ENCODE measurements at places on chromosomes 11 and 22.

DNA sequence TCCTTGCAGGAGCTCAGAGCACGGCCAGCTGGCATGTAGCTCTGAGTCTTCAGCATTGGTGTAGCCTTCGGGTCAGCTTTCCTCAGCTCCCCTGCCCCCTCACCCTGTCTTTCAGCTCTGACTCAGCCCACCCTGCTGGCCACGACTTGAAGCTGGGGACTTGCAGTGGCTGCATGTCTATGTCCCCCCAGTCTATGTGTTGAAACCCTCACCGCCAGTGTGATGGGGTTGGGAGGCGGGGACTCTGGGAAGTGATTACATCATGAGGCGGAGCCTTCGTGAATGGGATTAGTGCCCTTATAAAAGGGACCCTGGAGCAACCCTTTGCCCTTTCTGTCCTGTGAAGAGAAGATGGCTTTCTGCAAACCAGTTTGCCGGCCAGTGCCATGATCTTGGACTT lies 111.1 kb downstream of the CTTN start:
- no peak for DNase-seq

- no peak for DNase-seq
These were observed 28.3 kb downstream of the ACER3 start for GRCh38 chr11:76888989-76889388.

- no peak for DNase-seq
These were observed 923.2 kb downstream of the NTM start for GRCh38 chr11:132293586-132293985.

- no peak for DNase-seq
These were observed 15.7 kb downstream of the PLAAT3 start for GRCh38 chr11:63598556-63598955.

GRCh38 chr11:13924801-13925327 lies 37.7 kb upstream of the SPON1 start:
- DNase-seq: no peak

DNA sequence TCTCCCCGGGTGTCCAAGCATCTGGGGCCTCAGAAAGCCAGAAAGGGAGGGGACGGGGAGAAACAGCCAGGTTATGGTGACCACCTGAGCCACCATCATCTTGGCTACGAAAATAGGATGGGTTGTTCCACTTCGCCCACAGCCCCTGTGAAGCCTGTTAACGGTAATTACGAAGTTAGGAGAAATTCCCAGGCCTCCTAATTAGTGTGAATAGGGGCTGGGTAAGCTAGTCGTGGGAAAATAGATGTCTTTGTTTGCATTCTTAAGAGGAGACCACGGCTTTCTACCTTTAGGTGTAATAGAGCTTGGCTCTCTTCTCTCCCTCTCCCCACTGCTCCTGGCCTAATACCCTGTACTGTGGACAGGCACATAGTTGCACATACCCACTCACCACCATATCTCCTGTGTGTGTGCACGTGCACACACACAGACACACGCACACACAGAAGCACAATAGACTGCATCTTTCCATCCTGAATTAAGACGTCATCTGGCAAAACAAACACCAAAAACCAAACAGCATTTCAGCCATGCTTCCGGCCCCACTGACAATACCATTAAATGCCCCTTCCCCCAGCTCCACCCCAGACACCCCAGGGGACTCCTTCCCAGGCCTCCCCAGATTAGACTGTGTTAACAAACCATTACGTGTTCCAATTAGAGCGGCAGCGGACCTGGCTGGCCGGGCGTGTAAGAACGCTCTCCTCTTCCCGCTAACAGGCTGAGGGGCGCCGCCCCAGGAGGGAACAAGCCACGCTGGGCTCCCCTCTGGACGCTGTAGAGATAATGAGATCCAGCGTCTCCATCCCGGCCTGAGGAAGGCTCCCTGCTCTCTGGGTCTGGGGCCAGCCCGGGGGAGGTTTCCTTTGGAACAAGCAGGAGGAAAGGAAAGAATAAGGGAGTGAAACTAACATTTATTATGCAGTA lies 72.8 kb downstream of the TP53I11 start:
- no peak for DNase-seq

DNA sequence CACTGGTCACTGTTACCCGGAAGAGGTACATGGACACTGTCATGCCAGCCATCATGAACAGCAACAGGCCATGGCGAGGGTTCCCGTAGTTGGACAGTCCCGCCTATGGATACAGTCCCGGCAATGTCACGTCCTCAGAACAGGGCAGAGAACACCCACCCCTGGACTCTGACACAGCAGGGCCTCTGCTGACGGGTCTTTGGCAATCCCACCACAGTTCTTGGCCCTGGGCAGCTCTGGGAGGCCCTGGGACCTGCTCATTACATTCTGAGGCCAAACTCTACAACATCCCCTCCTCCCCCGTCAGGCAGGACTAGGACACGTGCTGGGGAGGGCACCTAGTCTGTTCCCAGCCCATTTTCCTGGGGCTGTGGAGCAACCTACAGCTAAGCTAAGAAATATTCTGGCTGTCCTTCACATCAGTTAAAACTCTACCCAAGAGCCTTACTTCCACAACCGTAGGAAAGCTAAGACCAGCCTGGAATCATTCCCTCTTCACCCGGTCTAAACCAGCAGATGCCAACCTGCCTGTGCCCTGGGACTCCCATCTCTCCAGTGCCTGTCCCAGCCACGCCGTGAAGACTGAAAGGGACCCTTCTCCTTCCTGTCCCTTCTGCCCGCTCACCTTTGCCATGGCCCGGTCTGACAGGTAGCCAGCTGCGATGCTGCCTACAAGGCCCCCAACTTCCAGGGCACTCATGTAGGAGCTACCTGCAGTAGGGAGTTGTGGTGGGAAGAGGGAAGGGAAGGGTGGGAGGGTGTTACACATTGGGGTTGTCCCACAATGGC lies 4.5 kb downstream of the SLC37A4 start:
- DNase-seq: no peak

DNA sequence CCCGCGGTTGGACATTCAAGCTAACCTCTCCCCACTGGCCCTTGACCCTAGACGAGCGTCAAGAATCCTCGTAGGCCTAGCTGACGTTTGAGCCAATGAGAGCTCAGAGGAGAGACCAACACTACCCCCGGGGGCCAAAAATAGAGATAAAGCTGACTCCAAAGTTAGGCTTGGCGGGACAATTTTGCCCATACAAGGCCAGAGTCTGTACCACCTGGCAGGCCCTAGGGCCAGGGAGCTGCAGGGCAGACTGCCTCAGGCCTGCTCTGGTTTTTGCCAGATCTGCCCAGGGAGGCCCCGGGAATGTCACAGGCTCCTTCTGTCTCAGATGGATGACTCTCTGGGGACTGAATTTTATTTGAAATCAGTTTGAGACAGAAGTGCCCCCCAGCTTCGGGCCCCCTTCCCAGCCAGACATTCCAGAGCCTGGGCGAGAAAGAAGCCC lies 40.8 kb upstream of the ACCSL start:
- no peak for DNase-seq

GRCh38 chr11:125514336-125515101 lies 18.5 kb upstream of the FEZ1 start:
- peak; percentile 78 for DNase-seq

GRCh38 chr11:15826826-15827225 lies 529.5 kb downstream of the SOX6 start:
- peak; percentile 21 for DNase-seq

DNA sequence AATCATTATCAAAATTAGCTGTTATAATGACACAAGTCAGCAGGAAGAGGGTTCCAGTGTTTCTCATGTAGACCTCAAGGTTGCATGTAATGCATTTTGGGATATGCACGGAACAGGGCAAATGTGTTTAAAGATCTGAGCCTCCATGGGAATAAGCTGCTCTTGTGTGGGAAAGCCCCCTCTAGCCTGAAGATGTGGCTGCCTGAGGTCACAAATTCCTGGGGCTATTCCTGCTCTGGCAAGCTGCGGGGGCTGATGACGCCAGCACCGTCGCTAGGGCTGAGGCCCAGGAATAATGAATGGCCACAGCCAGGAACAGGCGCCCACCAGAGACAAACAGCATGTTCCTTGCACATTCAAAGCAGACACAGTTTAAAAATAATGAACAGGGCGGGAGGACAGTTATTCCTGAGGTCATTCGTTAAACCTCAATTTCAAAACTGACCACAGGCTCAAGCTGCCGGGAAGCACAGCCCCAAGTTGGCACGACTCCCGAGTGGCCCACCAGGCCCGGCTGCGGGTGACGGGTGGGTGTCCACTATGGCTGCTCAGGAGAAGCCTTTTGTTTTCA lies 11.7 kb downstream of the OSBPL5 start:
- no peak for DNase-seq

DNA sequence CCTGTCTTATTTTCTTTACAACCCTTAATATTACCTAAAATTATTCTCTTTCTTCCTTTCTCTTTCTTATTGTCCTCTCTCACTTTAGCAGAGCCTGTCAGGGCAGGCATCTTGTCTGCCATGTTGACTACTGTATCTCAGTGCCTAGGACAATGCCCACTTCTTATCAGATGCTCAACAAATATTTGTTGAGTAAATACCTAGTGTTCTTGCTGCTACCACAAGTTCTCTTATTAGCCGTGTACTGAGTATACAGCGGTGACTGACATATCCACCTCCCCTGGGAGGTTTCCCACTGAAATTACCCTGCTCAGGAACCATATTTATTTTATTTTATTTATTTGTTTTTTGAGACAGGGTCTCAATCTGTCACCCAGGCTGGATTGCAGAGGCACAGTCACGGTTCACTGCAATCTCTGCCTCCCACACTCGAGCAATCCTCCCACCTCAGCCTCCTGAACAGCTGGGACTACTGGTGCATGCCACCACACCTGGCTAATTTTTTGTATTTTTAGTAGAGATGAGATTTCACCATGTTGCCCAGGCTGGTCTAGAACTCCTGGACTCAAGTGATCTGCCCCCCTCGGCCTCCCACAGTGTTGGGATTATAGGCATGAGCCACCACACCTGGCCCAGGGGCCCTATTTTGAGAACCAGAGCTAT lies 6.7 kb downstream of the HPX start:
- DNase-seq: no peak

GRCh38 chr11:78428266-78428636 lies 10.6 kb upstream of the GAB2 start:
- no peak for DNase-seq

- DNase-seq: no peak
These were observed 232.7 kb downstream of the CTTN start for GRCh38 chr11:70630816-70631623.

DNA sequence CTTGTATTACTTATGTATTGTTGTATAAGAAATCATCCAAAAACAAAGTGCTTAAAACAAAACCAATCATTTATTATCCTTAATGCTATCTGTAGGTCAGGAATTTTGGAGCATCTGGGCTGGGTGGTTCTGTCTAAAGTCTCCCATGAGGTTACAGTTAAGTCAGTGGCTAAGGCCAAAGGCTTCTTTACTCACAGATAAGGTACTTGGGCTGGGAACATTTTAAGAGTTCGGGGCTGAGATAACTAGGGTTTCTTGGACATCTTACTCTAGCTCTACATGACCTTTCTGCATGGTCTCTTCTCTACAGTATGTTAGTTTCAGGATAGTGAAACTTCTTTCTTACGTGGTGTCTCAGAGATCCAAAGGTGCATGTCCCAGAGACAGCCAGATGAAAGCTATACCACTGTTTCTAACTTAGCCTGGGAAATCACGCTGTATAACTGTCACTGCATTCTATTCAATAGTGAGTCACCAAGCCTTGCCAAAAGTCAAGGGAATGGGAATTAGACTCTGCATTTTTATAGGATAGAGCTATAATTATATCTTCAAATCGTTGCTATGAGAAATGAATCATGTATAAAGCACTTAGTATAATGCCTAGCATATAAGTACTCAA lies 29.6 kb downstream of the SOX6 start:
- no peak for DNase-seq

Data from activated CD4-positive, alpha-beta T cell treated with anti-CD3 and anti-CD28 coated beads, Interleukin-10, Interleukin-2, amounts not matched to agents 100 ng/mL and 50 ng/mL, durations not matched to agents 16 hours and 8 hours (primary cell).